NCI-H1417 (cell line): ENCODE measurements at places on chromosomes 12 and 14.

DNA sequence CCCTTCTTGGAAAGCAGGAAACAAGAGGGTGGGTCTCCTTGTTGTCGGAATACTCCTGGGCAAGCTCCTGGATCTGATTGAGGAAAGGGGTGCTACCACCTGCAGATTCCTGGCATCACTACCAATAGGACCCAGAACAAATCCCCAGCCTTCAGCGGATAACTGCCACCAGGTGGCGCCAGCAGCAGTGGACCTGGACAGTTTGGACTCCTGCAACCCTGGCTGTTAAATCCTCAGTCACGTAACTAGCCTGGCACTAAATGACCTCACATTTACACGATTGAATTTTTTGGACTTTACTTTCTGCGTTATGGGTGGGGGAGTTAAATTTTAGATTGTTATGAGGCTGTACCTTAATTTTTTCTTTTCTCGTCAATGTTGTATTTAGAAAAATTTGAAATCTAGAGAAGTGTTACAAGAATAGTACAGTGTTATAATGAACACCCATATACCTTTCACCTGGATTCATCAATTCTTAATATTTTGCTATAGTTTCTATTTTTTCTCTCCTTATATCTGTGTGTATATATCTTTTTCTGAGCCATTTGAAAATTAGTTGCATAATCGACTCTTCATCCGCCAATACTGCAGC lies 95.6 kb downstream of the GAS2L3 start:
- peak; percentile 79 for DNase-seq

GRCh38 chr14:74649167-74649566 lies 37.1 kb upstream of the LTBP2 start:
- DNase-seq: peak; percentile 46

DNA sequence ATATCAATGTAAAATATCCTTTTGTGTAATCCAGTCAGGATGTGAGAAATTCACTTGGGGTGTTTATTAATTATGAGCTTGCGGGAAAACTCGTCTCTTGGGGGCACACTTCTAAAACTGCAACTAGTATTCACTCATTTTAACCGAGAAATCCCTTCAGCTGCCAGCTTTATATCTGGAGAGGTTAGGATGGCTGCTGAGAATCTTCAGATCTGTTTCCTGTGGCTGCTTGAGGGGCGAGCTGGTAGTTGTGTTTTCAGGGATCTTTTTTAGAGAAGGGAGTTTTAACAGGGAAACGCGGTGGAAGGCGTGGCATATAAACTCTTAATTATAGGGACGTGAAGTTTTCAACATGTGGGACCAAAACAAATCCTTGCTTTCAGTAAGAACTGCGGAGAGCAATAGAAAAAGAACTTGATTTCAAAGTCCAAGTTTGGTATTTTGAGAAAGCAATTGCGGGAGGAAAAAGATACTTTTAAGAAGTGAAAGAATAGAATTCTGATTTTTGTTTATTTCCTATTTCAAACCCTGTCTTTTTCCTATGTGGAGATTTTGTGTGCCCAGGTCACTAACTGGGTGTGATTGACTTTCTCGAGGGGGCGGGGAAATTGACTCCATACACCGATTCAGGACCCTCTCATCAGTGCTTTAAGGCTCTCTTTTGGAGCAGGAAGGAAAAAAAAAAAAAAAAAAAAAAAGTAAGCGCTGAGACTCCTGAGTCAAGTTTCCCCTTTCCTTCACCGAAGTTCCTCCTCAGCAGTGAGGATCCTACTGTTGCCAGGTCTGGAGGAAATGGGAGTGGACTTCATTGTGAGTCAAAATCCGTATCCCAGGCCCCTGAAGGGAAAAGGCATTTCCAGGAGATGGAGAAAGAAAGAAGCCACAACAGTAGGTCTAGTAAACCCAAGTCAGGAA lies 1.1 kb downstream of the PPFIBP1 start:
- DNase-seq: peak; percentile 50

- no peak for DNase-seq
Observed at GRCh38 chr12:42262271-42262670, 24.2 kb upstream of the YAF2 start.

- no peak for DNase-seq
Observed at GRCh38 chr14:53710615-53711014, 246.0 kb downstream of the BMP4 start.

GRCh38 chr12:104299842-104300481 lies 3.6 kb upstream of the EID3 start:
- DNase-seq: no peak

DNA sequence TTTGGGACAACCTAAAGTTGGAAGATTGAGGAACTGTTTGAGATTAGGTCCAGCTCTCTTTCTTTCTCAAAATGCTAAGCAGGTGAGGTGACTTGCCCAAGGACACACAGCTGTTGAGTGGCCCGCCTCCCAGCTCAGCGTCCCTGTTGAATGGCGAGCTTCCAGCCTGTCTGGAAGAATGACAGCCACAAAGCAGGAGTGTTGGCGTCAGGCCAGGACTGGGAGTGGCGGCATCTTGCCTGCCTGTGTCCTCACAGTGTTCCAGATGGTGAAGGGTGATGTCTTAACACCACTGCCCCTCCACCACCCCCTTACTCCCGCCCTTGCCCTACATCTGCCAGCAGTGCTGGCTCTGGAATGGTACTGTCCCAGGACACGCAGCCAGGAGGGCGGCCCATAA lies 4.4 kb upstream of the CEBPE start:
- peak; percentile 7 for DNase-seq

GRCh38 chr12:111186347-111186746 lies 182.5 kb downstream of the PHETA1 start:
- DNase-seq: no peak

DNA sequence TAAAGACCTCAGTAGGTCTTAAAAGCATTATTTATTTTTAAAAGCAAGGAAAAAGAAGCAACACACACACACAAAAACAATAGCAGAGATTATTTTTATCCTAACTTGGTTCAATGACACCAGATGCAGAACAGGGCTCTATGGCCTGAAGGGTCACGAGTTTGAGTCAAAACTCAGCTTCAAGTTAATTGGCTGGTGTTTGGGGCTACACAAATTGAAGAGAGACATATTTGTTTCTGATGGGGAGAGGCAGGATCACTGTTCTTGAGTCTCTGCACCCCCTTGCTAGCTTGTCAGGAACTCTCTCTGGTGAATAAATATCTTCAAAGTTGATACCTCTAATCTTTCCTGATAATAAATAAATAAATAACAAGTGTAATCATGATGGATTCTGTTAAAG lies 466.1 kb downstream of the PRKD1 start:
- DNase-seq: no peak

GRCh38 chr14:71628433-71628832 lies 303.8 kb upstream of the RGS6 start:
- peak; percentile 27 for DNase-seq

DNA sequence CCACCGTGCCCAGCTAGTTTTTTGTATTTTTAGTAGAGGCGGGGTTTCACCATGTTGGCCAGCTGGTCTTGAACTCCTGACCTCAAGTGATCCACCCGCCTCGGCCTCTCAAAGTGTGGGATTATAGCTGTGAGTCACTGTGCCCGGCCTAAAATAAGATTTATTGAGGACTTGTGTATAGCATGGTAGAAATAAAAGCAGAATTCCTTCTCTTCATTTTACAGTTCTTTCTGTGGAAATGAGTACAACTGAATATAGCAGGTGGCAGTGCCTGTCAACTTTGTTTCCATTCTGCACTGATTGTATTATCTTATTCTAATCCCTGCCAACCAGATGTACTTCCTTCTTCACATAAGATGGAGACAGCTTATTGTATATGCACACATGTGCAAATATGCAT lies 41.0 kb downstream of the DIP2B start:
- DNase-seq: no peak

GRCh38 chr12:19125325-19125724 lies 4.2 kb upstream of the PLEKHA5 start:
- no peak for DNase-seq

- no peak for DNase-seq
Observed at GRCh38 chr14:88904864-88905263, 80.4 kb downstream of the TTC8 start.

DNA sequence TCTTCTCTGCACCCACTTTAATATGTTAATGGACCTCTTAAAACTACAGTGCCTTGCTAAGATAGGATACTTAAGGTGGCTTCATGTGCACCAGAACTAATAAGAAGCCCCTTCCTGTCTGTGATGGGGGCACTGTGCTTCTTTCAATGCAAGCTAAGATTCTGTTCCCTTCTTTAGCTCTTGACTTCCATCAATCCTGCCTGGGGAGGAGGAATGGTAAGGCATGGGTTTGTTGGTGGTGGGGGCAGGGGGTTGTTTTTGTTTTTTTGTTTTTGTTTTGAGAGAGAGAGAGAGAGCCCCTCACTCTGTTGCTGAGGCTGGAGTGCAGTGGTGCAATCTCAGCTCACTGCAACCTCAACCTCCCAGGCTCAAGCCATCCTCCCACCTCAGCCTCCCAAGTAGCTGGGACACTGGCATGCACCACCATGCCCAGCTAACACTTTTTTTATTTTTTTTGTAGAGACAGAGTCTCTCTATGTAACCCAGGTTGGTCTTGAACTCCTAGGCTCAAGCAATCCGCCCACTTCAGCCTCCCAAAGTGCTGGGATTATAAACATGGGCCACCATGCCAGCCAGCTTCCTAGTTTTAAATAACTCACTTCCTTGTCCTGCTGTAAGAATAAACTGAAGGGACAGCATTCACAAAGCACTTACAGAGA lies 4.5 kb upstream of the KRT3 start:
- no peak for DNase-seq

DNA sequence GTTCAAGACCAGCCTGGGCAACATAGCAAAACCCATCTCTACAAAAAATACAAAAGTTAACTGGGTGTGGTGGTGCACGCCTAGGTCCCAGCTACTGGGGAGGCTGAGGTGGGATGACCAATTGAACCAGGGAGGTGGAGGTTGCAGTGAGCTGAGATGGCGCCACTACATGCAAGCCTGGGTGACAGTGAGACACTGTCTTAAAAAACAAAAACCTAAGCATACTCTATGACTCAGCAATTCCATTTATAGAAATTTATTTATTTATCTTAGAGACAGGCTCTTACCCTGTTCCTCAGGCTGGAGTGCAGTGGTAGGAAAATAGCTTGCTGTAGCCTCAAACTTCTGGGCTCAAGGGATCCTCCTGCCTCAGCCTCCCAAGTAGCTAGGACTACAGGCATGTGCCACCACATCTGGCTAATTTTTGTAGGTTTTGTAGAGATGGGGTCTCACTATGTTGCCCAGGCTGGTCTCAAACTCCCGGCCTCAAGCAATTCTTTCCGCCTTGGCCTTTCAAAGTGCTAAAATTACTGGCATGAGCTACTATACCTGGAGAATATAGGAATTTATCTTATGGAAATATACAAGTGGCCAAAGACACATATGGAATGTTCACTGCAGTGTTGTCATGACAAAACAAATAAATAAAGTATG lies 43.3 kb downstream of the NCKAP5L start:
- DNase-seq: no peak

- peak; percentile 23 for DNase-seq
Observed at GRCh38 chr12:80837342-80837978, 100.3 kb downstream of the LIN7A start.

- DNase-seq: no peak
Observed at GRCh38 chr14:90508536-90509254, 111.9 kb downstream of the CALM1 start.

- no peak for DNase-seq
Observed at GRCh38 chr12:43338848-43339526, 213.0 kb downstream of the ADAMTS20 start.

DNA sequence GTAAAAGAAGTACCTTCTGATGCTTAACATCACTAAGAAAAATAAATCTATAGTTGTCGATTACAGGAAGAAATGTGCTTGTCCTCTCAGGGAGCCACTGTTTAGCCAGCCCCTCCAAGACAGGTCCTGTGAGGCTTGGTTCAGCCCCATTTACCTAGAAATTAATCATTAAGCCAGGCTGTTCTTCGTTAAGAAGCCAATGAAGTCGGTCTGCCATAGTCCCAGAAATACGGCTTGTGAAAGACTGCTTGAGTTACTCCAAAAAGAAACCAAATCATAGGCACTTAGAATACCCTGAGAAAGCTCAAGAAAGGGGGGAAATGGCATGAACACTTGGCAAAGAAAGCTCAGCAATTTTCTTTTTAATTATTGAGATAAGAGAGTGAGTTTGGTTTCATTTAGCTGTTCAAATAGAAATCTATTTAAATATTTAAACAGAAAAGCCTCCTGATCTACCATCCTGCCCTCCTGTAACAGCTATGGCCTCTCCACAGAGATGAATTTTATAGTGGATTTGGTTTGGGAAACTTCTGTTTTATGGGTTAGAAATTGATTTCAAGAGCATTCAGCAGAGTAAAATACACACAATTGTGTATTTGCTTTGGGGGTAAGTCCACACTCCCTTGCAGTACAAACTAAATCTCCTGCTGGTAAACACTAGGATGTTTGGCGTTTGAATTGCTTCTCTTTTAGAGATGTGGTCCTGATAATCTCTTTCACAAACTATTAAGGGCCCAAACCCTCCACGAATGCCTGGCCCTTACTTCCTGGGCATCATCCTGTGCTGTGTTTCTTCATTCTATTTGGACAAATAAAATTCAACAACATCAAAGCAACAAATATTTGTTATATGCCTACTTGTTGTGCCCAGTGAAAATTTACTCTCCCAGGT lies 234.4 kb downstream of the SEC23A start:
- peak; percentile 9 for DNase-seq

- no peak for DNase-seq
Observed at GRCh38 chr14:102958461-102958860, 36.0 kb downstream of the AMN start.
